KBM-7 (cell line): ENCODE measurements at places on chromosomes 4 and X.

DNA sequence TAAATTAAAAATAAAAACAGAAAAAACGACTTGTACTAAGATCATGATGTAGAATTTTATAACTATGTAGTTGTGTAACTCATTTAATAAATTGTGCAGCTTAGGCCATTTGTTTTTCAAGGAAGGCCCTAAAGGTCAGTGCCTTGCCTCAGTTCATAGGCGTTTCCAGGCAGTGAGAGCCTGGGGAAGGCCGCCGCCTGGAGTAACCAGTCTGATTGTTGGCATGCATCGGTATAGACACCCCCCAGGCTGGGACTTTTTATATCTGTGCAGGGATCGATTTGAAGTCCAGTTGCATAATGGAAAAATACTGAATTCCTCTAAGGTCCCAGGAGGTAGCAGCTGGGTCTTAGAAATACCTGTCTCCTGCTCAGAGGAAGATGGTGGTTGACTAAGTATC lies 77.2 kb downstream of the TMEM131L start:
- DNase-seq = no peak

- no peak for DNase-seq
Observed at GRCh38 chr4:8911316-8912088, 39.9 kb upstream of the HMX1 start.

GRCh38 chrX:13864264-13864663 lies 47.4 kb upstream of the GPM6B start:
- DNase-seq = no peak

- no peak for DNase-seq
Observed at GRCh38 chr4:169236873-169237626, 33.7 kb downstream of the SH3RF1 start.

- no peak for DNase-seq
Observed at GRCh38 chr4:81642543-81642942, 170.8 kb upstream of the RASGEF1B start.

- no peak for DNase-seq
Observed at GRCh38 chr4:109873791-109874514, 26.0 kb downstream of the LRIT3 start.

DNA sequence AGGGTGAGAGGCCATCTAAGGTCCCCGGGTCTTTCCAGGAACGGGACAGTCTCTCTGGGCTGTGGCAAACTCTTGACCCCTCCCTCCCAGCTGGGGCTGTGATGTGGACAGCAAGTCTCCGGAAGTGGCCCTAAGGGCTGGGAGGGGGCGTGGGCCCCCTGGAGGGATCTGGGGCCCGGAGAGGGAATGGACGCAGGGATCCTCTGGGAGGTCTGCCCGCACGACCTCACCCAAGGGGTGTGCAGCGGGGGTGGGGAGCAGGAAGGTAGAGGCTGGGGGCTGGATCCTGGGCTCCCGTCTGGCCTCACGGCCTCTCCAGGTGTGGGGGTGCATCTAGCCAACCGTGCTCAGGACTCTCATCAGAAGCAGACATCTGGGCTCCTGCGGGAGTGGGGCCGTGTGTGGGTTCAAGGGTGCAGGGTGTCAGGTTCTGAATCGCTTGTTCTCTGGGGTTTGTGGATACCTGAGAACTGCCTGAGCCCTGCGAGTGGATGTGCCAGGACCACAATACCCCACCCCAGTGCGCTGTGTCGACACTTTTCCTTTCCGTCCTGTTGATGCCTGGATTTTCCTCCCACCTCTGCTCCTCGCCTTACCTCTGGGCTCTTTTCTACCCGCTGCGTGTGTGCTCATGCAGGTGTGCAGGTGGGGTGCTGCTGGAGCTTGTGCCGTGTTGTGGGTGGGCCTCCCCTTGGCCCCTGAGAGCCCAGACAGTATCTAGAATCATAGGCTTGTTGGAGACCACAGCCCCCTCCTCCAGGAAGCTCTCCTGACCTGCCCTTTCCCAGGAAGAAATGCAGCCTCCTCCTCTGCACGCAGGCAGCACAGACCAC lies 915 bp downstream of the CPZ start:
- no peak for DNase-seq

- no peak for DNase-seq
Observed at GRCh38 chr4:5024673-5025072, 5.4 kb upstream of the CYTL1 start.

DNA sequence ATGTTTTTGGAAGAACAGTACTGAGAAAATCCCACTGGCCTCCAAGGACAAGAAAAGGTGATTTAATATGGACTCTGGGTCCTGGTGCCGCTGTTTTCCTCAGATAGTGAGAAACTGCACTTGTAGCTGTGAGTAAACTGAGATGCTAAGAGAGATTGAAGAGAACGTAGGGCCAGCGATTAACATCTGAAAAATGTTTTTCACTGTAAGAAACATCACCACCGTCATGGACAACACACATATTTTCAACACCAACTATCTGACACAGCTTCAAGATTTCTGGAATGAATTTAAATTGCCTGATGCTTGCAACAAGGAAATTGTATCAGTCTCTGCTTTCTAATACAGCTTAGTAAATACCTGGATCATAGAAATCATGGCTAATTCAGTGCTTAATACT lies 158.2 kb upstream of the SMIM31 start:
- DNase-seq = no peak

- DNase-seq = no peak
Observed at GRCh38 chrX:135481696-135482179, 38.7 kb upstream of the INTS6L start.

GRCh38 chr4:184526228-184526627 lies 51.9 kb upstream of the IRF2 start:
- DNase-seq = no peak

DNA sequence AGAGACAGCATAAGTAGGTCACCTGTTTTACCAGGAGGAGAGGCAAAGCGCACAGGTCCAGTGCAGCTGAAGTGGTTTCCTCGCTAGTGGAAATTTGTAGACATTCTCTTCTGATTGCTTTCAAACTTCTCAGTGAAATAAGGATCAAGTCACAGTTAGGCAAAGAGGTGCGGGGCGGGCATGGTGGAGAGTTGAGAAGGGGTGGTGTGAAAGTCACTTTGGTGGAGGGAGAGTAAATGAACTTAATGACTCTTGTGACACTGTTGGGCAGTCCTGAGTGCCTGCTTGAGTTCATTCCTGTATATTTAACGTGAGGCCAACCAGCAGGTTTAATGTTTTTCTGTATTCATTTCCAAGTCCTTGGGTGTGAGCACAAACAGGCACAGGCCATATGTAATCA lies 235.6 kb downstream of the TRIML1 start:
- DNase-seq = no peak

- DNase-seq = no peak
Observed at GRCh38 chrX:80755174-80755573, 54.5 kb downstream of the BRWD3 start.

GRCh38 chr4:170089668-170090351 lies at the start of gene AADAT:
AADAT (minus strand) TSS chr4:170089956; CDS start chr4:170089690, 266 bp downstream.
- DNase-seq = peak; percentile 76

DNA sequence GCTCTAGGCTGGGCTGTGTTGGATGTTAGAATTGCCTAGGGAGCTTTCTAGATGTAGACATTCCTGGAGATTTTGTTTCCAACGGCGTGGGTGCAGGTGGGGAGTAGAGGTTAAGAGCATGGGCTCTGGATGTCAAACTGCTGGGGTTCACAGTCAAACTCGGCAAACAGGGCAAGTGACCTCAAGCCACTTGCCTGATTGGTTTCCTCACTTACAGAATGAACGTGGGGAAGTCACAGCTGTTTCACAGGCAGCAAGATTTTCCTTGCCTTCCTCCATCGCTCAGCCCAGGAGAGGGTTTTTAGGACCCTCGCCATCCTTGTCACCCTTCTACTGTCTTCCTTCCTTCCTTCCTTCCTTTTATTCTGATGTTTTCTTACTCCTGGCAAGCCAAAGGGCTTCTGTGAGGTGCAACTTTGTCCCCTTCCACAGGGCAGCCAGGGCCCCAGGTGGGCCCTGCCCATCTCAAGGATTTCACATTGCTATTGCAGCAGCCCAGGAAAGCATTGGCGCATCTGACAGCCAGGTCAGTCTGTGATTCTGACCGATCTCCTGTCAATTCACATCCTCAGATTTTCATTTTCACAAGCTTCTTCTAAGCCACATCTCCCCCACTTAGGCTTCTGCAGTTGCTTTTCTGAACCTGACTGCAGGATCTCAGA lies 7.0 kb downstream of the RTL5 start:
- no peak for DNase-seq

DNA sequence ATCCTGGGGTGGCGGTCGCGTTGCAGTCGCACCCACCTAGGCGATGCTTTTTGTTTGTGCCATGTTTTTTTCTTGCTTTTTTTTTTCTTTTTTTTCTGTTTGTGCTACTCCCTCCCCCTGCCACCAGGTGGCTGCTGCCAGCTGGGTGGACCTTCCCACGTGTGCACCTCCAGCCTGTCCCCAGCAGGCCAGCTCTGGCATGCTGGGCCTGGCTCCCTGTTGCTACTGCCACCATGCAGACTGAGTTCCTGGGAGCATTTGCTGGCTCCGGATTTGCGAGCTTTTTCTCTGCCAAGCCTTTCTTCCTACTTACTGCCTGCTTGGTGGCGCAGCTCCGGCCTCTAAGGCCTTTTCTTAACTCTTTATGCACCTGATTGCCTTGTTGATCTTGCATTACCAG lies 161.2 kb upstream of the WDFY3 start:
- DNase-seq = peak; percentile 43

- no peak for DNase-seq
Observed at GRCh38 chr4:181225616-181226261, 1017.5 kb upstream of the TENM3 start.

DNA sequence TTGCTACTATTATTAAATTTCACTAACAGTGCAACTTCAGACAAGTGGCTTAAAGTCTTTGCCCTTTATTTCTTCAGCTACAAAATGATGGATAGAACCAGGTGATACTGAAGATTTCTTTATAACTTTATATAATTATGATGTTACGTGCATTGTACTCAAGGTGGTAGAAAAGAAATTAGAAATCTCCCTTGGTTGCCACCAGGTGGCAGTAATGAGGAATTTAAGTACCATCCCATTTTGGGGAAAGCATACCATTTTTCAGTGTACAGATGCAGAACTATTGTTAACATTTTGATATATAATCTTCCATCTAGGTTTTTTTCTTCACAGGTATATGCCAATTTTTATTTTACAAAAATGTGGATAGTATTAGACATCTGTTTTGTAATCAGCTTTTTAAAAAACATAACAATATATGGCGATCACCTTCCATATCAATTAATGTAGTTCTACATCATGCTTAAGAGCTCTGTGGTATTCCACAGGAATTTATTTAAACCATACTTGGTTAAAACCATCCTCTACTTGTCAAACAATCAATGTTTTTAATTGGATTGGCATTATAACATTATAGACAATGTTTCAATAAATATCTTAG lies 37.7 kb upstream of the RAB33B start:
- DNase-seq = peak; percentile 54

DNA sequence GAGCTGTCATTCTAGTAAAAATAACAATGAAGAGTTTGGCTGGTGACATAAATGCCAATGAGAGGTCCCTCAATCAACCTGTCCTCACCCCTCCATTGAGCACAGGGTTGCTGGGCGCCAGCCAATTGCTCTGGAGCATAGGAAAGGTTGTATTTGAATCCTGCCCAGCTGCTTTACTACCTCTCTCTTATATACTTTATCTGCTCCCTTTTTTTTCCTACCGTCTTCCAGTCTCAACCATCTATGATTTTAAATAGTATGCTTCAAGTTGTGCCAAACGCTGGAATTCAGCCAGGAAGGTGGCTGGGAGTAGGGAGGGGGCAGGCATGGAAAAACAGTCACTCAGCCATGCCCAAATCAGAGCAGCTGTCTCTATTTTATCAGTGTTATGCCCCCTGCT lies 153.8 kb downstream of the NR3C2 start:
- no peak for DNase-seq

- no peak for DNase-seq
Observed at GRCh38 chrX:129934461-129934860, 28.5 kb downstream of the UTP14A start.

DNA sequence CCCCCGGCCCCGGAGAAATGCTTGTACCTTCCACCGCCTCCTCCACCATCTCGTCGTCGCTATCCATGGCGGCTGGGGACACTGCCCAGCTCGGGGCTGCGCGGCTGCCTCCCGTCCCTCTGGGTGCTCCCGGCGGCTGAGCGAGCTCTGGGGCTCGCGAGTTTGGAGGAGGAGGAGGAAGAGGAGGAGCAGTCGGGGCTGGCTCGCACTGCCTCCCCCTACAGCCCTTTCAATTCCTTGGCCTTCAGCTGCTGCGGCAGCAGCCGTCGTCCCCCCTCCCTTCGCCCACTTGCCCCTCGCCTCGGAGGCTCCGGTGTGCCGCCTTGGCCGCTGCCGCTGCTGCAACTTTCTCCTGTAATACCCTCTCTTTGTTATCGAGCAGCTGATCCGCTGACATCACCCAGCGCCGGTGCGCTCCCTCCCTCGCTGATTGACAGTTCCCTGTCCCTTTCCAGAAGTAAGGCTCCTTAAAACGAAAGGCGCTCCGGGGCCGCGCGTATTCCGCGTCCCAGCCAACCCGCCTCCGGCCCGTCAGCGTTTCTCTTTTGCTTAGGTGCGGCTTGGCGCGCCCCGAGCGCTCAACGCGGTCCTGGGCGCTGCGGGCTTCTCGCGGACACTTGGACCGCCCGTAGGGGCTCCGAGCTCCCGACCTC lies at the start of gene SETD7:
Gene SETD7, minus strand, starts transcription at position 149 of the 653 bp plus-strand sequence. Its CDS starts 82 bp downstream, at position 67.
- DNase-seq = peak; percentile 88

- no peak for DNase-seq
Observed at GRCh38 chrX:154696676-154697045, 43.3 kb upstream of the CTAG2 start.

DNA sequence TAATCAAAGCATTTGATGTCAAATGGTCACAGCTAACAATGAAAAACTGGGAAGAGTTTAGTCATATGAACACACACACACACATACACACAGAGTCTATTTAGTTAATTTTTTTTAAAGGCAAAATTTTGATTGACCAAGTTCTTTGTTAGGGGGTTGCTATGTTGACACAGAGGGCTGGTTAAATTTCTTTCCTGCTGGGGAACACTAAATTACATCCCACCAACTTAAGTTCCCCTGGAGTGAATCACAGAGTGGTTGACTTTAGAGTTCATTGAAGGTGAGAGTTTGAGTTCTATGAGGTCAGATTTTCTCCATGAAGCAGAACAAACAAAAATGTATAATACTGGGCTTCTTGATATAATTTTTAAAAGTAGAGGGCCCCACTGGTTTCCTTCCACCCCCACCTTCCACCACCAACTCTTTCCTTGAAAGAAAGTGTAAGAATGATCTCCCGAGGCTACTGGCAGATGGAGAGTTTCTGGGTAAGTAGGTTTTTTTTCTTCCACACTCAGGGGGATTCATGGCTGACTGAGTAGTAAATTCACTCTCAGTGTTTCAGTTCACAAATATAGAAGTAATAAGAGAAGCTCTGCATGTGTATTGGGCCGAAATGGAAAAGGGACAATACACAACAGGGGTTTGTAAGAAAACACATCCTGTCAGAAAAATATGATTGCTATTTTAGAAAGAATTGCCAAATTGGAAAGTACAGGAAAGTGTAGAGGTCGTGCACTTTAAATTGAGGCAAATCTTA lies 917.0 kb upstream of the LCORL start:
- DNase-seq = no peak

GRCh38 chr4:79763486-79764075 lies 309.4 kb downstream of the ANTXR2 start:
- DNase-seq = no peak

- no peak for DNase-seq
Observed at GRCh38 chr4:187304133-187304532, 580.5 kb upstream of the FAT1 start.

- DNase-seq = peak; percentile 75
Observed at GRCh38 chrX:15973299-15973698, 118.7 kb upstream of the AP1S2 start.
